Fibroblast of pulmonary artery (primary cell): ENCODE measurements at places on chromosomes 11 and 22.
A peak's percentile ranks its signal among the peaks of the same experiment; 100 is the strongest.

DNA sequence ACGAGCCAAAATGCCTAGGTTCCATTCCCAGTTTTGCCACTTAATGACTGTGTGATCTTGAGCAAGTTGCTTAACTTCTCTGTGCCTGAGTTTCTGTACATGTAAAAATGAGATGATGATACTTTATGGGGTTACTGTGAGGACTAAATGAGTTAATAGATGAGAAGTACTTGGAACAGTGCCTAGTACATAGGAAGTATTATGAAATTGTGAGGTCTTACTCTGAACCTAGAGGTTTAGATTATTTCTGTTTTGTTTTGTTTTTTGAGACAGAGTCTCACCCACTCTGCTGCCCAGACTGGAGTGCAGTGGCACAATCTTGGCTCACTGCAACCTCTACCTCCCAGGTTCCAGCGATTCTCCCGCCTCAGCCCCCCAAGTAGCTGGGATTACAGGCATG lies 227.0 kb upstream of the POU2AF2 start:
- peak; percentile 82 for DNase-seq

DNA sequence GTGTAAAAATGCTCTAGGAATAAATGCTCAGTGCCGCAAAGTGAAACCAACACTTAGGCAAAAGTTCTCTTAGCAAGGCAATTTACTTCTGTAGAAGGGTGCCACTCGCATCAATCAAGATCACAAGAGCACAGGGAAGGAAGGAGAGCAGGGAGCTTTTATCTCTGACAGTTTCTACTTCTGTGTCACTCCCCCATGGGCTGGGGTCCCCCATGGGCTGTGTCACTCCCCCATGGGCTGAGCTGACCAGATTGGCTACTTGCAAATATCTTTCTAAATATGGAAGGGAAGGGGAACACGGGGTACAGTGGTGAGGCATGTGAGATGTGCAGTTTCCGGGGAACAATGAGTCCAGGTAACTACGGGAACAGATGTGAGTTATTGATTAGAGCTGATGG lies 397 bp downstream of the OR52N2 start:
- no peak for DNase-seq

GRCh38 chr11:124643605-124644425 lies 21.2 kb downstream of the TBRG1 start:
- peak; percentile 90 for DNase-seq

DNA sequence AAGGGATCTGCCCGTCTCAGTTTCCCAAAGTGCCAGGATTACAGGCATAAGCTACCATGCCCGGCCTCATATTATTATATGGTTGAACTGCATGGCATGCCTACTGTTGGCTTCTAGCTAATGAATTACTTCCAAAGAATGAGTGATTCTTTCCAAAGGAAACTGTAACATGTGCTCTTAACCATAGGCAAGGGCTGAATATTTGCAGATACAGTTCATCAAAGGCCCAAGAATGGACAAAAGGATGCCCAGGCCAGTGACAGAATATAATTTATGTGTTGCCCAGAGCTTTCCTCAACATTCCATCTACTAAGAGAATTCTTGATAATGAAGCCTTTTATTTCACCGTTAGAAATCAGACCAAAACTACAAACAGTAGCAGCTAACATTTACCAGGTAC lies 27.0 kb upstream of the CCDC89 start:
- no peak for DNase-seq

DNA sequence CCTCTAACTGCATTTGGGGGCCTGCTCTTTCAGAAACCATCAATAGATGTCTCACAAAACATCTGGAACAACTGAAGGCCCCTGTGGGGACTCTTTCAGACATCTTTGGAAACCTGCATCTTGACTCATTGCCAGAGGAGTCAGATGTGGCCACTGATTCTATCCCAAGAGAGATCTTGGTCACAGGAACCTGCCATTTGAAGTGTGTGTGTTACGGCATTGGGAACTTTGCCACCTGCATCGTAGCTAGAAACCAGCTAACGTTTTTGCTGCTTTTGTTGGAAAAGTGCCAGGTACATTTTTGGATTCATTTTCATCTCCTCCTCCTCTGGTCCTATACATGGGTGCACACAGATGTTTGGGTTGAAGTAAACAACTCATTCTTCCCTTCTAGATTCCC lies 4.3 kb downstream of the SRRD start:
- DNase-seq, result no peak

DNA sequence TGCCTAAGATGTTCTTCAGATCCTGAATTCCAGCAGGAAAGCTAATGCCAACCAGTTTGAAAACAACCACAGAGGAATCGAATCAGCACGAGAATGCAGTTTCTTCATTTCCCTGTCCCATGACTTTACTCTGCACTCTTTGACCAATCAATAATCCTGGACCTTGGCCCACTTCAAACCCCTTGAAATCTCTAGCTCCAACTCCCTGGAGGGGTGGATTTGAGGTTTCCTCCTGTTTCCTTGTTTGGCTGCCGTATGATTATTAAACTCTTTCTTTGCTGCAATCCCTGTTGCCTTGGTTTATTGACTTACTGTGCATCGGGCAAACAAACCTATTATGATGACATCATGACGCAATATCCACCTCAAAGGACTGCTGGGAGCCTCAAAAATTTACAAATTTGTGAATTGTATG lies 109.3 kb downstream of the FBXO7 start:
- DNase-seq, result peak; percentile 27

DNA sequence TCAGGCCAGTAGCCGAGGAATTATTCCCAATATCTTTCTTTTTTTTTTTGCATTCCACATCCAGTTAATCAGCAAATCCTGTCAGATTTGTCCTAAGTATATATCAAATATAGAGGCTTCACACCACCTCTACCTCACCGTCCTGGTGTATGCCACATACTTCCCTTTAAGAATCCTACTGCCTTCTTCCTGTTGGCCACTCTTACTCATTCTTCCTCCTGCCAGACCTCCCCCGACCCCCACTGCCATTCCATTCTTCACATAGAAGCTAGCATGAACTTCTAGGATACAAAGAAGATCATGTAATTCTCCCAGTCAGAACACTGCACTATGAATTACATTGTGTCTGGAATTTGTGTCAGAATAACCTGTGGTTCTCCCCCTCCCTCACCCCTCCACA lies 89.5 kb downstream of the TRIM44 start:
- peak; percentile 24 for DNase-seq

DNA sequence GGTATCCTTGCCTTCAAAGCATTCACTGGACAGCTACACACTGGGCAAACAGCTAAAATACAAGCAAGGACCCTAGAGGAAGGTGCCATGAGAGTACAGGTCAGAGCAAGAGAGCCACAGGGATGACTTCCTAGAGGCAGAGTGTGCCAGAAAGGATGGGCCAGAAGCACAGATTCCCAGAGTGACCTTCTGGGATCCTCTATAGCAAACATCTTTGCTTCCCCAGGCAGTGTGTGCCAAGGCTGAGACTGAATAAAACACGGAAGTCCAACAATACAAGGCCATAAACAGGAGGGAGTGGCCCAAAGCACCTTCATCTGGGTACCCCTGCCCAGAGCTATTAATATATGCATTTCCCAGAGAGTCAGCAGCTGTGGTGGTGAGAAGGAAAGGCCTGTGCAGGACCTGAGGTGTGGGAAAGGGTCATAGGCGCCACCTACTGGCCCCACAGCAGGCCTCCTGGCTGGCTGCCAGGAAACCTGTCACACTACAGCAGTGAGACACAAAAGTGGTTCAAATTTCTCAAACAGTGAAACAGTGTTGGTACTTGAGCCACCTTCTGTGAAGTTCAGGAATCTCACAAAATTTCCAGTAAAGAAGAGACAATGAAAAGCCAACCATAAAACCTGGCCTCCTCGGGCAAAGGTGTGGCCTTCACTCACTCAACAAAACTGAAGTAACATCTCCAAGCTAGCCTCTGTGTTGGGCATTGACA lies 20.3 kb downstream of the CLPB start:
- peak; percentile 81 for DNase-seq

DNA sequence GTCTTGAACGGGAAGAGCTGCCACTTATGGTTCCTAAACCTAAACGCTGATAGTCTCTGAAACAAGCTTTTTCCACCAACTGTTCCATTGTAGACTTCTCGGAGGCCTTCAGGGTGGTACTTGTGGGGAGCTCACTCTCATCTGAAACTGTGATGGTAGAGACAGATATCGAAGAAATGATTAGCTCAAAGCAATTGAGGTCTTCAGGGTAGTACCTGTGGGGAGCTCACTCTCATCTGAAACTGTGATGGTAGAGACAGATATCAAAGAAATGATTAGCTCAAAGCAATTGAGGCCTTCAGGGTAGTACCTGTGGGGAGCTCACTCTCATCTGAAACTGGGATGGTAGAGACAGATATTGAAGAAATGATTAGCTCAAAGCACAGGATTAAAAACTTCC lies 175.7 kb downstream of the SWAP70 start:
- DNase-seq, result no peak

GRCh38 chr11:118443590-118444218 lies 7.4 kb downstream of the KMT2A start:
- DNase-seq, result no peak

DNA sequence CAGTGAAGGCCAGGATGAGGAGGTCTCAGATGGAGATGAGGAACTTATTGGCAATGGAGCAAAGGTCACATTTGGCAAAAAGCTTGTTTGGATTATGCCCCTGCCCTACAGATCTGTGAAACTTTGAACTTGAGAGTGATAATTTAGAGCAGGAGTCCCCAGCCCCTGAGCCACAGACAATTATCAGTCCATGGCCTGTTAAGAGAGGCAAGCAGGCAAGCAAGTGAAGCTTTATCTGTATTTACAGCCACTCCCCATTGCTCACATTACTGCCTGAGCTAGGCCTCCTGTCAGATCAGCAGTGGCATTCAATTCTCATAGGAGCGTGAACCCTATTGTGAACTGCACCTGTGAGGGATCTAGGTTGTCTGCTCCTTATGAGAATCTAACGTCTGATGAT lies 1076.9 kb upstream of the TENM4 start:
- no peak for DNase-seq

- DNase-seq, result peak; percentile 36
Observed at GRCh38 chr11:107916671-107917241, 11.5 kb upstream of the RAB39A start.

DNA sequence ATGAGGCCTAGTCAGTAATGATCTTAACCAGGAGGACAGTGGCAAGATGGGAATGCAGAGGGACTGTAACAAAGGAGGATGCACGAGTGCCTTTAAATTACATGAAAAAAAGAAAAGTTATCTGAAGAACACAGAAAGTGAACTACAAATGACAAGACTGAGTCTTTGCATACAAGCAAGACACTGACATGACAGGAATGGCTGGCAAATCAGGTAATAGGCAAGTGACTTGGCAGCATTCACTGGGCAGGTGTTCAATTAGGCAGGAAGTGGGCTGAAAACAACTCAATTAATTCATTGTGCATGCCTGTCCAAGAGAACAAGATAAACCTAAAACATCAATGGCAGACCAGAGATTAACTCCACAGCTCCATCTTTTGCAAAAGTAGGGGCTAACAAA lies 24.0 kb downstream of the SMCO4 start:
- no peak for DNase-seq

DNA sequence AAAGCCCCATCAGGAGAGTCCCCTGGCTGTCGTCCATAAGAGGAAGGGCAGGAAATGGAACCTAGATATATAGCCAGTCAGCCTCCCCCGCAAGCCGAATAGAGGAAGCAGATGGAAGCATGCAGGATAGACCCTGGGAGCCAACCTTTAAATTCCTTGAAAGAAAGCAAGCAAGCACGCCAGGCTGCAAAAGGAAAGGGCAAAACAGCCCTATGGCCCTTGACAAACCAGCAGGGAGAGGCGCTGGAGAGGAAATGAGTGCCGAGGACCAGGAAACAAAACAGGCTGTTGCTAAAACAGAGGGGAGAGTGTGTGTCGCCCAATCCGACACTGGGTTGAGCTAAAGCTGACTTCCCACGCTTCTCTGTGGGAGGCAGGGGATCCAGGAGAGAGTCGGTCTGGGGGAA lies 203.5 kb upstream of the MTNR1B start:
- DNase-seq, result peak; percentile 68

DNA sequence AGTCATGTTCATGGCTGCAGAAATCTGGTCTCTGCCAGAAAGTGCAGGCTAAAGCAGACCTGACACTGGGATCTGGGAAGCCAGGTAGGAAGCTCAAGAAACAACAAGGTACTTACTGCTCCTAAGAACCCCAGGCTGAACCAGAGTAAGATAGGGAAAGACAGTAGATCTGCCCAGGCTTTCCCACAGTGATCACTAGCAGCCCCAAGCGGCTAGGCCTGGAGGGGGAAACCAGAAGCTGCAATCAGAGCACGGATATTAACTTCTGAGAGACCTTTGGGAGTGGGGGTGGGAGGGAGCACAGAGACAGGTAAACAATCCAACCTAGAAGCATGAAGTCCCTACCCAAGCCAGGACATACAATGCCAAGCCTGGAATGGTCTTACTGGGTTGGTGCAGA lies 135.2 kb upstream of the C11orf58 start:
- DNase-seq, result no peak

GRCh38 chr11:121591405-121592033 lies 138.8 kb upstream of the SORL1-AS1 start:
- DNase-seq, result peak; percentile 86

GRCh38 chr11:103338621-103339484 lies 229.6 kb downstream of the DYNC2H1 start:
- peak; percentile 53 for DNase-seq

GRCh38 chr11:35147235-35147634 lies 8.3 kb downstream of the CD44 start:
- no peak for DNase-seq

GRCh38 chr11:20192151-20192550 lies 31.9 kb upstream of the DBX1 start:
- no peak for DNase-seq

DNA sequence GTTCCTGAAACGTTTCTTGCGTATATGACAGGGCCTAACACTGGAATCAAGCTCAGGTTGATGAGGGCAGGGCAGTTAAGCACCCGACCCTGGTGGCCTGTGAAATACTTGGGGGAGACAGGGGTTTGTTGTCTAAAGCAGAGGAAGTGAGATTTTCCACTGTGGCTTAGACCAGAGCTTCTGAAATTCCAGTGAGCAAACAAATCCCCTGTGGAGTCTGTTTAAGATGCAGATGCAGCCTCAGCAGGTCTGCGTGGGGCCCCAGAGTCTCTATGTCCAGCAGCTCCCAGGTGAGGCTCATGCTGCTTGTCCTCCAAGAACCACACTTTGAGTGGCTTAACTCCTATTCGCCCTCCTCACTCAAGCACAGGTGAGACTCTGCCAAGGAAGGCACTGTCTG lies 39.1 kb upstream of the PRAME start:
- no peak for DNase-seq

DNA sequence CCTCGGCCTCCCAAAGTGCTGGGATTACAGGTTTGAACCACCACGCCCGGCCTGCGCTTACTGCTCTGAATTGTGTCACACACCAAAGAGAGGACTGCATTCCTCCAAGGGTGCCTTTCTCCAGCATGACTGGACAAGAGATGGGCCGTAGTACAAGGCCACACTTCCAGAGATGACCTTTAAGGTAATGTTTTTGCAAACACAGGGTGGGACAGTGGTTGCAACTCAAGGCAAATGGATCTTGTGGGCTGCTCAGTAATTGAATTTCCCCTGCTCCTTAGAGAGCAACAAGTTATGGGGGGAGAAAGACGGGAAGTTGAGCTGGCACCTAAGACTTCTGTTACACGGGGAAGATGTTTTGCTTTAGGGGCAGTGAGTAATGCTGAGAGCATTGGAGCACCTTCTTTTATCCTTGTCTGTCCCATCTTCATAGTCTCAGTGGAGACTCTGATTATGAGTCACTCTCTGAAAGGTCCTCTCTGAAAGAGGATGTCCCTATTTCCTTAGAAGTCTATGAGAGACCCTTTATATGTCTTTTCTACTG lies 66.3 kb downstream of the C11orf91 start:
- peak; percentile 33 for DNase-seq

- no peak for DNase-seq
Observed at GRCh38 chr22:40128989-40129388, 48.7 kb upstream of the TNRC6B start.
